CD4-positive, alpha-beta T cell treated with Interleukin-15 for 1 hour (primary cell): ENCODE measurements at places on chromosomes 13 and 19.

DNA sequence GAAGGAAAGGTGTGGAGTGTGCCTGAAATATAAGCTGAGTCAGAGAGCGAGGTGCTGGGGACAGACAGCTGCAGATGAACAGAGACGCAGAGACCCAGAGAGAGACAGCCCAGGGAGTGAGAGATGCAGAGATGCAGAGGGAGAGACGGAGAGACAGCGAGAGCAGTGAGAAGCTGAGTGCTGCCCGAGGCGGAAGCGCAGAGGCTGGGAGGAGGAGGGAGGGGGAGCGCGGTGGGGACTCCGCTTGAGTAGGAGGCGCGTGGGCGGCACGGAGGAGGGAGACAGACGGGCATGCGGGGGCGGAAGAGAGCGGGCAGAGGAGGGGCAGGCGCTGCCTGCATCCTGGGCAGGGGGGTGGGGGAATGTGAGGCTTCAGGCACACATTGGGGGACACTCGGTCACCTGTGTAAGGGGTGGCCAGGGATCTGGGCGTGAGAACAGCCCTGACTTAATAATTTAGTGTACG lies 25.7 kb downstream of the SLC8A2 start:
- DNase-seq, result peak; percentile 73

GRCh38 chr13:107641574-107641973 lies 573.8 kb downstream of the LIG4 start:
- DNase-seq, result no peak

DNA sequence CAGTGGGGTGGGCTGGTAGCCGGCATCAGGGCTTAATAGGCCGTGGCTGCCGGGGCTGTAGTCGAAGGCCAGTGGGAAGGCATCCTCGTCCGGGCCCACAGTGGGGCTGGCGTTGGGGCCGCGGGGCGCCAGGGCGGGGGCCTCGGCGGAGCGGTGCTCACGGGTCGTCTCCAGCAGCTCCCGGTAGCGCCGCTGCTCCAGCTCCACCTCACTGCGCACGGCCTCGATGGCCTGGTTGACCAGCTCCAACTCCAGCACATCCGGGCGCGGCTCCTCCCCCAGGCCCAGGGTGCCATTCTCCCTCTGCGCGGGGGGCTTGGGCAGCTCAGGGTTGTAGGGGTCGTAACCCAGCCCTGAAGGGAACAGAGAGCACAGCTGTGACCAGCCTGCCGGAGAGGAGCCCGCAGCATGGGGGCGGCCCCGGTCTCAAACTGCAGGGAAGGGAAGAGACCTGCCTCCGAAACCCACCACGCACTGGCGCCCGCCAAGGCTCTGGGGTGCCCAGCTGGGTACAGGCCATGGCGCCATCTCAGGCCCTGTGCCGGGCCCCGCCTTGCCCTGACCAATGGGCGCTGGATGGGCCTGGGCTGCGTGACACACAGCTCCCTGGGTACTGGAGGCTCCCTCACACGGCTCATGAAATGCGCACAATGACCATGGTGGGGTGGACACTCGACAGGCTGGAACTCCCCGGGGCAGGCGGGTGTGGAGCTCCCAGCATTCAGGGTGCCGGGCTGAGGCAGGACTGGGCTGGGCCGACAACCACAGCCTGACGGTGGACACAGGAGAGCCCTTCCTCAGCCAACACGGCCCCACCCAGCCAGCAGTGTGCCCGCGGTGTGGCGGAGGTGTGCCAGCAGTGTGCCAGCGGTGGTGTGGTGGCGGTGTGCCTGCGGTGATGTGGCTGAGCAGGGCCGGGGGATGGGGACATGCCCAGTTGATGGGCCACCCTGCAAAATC lies 16.5 kb upstream of the ATP8B3 start:
- no peak for DNase-seq

DNA sequence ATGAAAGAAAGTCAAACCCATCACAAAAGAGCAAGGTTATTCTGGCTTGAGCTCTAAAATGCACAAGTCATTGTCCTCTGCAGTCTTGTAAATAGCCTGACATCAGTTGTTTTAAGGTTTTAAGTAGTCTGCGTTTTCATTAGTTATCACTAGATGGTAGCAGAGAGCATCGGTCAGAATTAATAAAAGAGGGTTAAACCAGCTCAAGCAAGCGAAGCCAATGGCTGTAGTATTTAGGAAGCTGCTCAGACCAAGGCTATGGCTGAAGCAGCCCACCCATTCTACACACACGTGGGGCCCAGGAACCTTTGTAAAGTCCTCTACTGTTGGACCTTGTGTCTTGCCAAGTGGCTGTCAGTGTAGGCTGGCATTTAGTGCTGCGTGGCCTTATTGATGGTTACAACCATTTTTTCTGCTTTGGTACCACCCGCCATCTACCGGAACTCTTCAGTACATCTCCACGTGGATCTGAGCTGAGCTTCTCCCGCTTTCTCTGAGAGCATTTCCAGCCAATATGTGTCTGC lies 13.3 kb upstream of the ZNF57 start:
- no peak for DNase-seq

DNA sequence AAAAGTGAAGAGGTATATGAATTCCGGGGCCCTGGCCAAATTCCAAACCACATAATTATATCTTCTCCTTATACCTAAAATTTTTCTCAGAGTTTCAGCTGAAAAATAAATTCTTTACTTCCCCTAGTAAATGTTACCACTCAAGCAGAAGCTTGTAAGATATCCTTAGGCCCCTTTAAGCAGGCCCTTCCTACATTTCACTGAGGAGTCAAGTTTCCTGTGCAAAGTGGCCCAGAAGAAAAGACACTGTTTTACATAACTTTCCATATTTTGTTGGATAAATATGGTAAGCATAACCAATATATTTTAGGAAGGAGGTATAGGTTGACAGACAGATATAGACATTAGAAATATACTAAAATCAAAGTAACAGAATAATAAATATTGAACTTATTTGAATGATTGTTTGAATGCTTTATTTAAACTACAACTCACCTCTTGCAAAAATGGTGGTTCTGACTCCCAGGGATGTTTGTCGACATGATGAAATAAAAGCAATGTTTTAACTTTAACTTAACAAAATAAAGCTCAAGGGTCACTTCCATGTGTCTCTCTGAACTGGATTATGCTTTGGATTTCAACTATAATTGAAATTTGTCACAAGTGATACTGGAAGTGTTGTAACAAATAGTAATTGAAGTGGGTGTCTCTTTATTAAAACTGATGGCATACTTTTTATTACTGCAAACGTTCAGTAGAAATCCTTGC lies 141.2 kb downstream of the SPRY2 start:
- DNase-seq, result no peak

DNA sequence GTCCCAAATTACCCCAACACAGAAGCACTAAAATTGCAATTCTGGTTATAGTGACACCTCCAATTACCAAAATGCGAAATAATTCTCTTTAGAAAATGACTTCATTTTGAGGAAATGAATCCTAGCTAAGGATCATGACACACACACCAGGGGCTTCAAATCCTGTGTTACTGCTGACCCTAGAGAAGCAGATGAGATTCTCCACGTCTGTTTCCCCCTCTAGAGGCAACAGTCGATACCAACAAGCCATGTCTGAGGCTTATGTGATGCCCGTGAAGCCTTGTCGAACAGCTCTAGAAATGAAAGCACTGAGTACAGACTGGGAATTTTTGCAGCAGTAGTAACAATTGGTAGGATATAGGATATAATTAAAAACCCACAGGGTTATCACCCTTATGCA lies 153.6 kb upstream of the TMTC4 start:
- no peak for DNase-seq

DNA sequence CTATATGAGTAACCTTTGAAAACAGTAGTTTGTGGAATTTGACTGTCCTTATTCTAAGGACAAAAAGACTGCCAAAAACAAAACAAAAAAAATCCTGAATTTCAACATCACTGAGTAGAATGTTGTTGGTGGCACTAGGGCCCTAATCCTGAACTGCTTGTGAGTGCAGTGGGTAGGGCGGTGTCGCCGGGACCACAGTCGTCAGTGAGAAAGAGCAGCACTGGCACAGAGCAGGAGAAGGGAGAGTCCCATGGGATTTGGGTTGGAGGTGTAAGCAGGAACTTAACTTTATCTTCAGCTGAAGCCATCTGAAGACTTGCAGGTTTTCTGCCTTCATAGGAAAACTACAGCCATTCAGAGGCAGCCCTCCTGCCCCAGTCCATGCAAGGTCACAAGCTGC lies 5.6 kb downstream of the PCID2 start:
- no peak for DNase-seq
